Body of pancreas (tissue), 4 donors: ENCODE measurements at places on chromosomes 13 and 19.

- DNase-seq, result no peak
Observed at GRCh38 chr19:10968527-10969135, 7.8 kb downstream of the SMARCA4 start.

DNA sequence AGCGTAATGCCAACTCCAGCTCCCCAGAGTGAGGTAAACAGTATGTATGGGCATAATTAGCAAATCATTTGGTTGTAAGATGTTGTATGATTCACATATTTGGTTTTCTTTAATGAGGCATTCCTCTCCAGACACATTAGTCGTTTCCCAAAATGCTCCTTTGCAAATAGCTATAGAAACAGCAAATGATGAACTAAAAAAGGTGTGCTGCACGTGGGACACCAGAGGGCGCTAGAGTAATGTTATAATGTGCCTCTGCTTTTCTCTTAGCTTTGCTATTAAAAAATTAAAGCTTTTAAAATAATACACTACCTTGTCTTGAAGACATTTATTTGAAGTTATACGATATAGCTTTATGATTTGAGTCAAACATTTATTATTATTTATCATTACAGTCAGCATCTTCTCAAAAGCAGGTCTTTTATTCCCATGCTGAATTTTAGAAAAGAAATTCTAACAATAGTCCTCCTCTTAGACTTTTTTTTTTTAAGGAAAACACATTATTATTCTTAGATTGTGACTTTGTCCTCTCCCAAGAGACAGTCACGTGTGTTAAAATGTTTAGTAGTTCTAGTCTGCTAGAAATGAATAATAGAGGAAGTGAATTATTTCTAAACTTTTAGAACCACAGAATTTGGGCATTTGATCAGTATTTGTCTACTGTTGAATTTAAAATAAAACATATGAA lies 121.6 kb upstream of the FRY start:
- peak; percentile 63 for DNase-seq

DNA sequence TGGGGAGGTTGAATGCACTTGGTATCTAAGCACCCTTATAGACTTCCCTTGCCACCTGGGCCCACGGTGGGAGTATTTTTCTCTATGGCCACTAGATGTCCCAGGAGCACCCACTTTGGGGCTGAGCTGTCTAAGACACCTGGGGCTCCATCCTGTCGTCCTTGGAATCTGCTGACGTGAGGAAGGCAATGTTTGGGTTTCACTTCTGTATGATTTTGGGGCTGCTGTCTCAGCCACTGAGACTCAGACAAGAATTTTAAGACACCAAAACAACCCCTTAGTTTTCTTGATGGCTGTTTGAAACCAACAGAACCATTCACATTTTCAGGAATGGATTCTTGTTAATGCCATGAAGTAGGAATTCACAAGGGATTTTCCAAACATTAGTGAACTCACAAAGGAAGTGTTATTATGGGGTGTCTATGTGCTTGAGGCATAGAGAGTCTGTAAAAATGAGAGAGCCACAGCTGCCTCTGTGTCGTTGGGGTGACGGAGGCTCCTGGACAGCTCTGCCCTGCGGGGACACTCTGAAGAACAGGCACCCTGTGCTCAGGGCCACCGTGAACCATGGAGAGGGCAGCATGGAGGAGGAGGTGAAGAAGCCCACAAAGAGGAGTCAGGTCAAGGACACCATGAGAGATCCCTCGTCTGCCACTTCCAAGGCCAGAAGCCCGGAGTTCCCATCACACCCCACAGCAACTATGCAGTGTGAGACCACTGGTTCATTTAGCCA lies 106.8 kb upstream of the SPATA13 start:
- peak; percentile 82 for DNase-seq

DNA sequence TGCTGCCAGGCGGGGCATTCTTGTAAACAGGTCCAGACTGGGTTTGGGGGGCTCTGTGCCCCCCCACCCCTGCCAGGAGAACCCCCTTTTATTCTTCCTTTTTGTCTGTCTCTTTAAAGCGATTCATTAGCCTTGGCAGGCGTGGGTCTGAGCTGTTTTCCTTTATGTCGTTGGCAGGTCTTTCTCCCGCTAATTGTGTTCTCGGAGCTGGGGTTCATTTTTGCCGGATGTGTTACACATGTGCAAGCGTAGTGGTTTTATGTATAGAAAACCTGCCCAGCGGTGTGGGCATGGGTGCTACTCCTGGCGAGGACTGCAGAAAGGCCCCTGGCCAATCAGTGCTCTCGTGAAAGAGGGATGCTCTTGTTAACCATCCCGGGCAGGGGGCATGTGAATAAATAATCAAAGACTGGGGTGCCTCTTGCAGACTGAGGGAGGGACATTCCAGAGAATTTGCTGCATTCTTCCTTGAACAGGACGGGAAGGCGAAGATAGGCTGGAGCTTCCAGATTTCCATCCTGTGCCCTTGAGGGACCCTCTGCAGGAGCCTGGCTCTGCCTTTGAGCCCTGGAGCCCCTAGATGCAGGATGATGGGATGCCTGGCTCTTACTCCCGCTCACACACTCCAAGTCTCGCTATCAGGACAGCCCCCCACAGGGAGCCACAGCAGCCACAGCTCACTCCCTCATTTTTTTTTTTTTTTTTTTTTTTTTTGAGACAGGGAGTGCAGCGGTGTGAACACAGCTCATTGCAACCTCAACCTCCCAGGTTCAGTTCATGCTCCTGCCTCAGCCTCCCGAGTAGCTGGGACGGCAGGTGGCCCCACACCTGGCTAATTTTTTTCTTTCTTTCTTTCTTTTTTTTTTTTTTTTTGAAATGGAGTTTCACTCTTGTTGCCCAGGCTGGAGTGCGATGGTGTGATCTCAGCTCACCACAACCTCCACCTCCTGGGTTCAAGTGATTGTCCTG lies 14.1 kb downstream of the CARM1 start:
- DNase-seq, result no peak

GRCh38 chr13:33678084-33678483 lies 139.9 kb upstream of the RFC3 start:
- no peak for DNase-seq

DNA sequence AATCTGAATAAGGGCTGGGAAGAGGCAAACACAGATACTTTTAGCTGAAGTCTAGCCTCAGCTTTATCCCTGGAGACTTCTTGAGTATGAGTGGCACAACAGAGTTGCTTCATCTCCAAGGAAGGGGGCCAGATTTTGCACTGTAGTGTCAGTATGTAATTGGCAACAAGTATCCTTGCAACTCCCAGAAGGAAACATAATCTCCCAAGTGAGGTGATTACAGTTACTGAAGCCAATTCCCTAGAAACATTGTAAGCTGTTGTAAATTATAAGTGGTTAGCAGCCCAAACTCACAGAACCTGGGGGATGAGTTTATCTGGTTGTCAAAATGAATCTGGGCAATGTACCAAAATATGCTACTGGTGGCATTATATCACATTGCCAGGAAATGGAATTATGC lies 2065.7 kb upstream of the PCDH20 start:
- DNase-seq, result no peak

DNA sequence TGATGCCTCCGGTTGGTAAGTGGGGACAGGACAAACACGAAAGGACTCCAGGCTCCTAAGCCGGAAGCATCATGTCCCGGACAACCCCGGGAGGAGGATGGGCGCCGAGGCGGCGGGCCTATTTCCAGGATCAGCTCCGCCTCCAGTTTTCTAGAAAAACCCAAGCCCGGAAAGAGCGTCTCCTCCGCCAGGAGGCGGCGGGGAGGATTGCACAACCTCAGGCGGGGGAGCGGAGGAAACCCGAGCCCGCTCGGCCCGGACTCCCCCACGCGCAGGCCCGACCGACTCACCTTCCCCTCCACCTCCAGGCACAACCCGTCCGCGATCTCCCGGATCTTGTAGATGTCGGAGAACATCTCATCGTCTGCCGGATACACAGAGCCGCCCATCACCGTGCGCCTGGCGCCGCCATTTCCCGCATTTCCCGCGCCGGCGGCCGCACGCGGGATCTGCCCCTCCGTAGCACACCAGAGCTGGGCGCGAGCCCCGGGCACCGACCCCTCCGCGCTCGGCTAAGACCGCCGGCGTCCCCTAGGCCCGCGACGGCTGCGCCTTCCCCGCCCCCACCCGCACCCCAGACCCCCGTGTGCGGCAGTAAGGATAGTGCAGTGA lies 455 bp downstream of the TPT1 start:
- peak; percentile 89 for DNase-seq

DNA sequence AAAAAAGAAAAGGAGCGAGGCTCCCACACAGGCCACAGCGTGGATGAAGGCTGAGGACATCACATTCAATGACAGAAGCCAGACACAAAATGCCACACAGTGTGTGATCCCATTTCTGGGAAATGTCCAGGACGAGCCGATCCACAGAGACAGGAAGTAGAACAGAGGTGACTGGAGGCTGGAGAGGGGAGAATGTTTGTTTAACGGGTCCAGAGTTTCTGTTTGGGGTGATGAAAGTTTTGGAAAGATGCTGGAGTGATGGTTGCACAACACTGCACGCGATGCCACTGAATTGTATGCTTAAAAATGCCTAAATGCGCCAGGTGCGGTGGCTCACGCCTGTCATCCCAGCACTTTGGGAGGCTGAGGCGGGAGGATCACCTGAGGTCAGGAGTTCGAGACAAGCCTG lies 650 bp upstream of the FUT5 start:
- no peak for DNase-seq

DNA sequence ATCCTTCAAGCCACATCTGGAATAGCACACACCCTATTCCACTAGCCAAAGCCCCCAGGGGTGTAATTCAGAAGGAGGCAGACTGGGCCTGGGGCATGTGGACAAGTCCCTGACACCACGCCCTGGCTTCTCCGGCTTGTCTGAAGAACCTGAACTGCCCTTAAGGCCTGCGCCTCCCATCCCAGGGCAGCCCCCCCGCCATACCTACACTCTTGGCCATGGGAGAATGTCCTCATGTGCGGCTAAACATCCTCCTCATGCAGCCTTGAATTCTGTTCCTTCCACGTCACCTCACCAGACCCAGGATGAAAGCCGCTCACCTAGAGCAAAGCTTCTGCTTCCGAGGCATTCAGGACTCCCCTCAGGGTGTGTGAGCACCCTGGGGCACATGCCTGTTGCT lies 24.3 kb upstream of the POU2F2 start:
- no peak for DNase-seq

- DNase-seq, result no peak
Observed at GRCh38 chr13:111330066-111330610, 9.7 kb downstream of the TEX29 start.

DNA sequence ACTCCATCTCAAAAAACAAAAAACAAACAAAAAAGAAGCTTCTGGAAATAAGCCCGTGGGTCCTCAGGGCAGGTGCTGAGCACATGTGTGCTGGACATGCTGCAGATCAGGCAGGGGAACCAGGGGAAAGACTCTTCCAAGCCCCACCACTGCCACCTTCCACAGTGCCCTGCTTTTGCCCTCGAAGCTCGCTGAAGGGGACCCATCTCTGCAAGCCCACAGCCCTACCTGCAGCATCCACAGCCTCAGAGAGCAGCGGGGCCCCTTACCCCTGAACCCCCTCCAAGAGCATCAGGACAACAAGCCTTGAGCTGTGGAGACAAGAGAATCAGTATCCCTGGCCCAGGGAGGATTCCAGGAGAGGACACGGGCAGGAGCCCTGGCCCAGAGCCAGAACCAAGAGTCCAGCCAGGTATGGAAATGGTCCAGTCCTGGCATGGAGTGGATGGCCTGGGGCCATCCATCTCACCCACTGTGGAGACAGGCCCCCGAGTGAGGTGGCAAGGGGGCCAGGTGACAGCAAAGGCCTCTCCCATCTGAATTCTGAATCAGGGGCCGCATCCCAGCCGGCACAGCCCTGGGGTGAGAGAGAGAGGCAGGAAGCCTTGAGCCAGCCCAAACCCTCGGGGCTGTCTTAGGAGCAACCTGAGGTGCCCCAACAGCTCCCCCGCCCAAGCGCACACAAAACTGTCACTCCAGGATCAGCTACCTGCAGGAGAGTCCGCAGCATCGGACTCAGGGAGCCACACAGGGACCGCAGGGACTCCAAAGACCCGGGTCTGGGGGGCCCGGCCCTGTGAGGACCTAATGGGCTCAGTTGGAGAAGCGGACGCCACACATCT lies 51.8 kb upstream of the TPM4 start:
- DNase-seq, result no peak

DNA sequence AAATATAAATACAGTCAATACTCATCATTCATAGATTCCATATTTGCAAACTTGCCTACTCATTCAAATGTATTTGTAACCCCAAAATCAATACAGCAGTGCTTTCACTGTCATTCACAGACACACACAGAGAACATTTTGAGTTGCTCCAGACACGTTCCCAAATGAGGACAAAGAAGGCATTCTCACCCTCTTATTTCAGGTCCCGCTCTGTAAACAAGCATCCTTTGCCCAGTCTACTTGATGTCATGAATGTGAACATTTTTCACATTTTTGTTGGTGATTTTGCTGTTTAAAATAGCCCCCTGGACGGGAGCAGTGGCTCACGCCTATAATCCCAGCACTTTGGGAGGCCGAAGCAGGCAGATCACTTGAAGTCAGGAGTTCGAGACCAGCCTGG lies 15.5 kb downstream of the C19orf47 start:
- DNase-seq, result no peak

- no peak for DNase-seq
Observed at GRCh38 chr13:107234319-107235073, 666.6 kb upstream of the ARGLU1 start.

DNA sequence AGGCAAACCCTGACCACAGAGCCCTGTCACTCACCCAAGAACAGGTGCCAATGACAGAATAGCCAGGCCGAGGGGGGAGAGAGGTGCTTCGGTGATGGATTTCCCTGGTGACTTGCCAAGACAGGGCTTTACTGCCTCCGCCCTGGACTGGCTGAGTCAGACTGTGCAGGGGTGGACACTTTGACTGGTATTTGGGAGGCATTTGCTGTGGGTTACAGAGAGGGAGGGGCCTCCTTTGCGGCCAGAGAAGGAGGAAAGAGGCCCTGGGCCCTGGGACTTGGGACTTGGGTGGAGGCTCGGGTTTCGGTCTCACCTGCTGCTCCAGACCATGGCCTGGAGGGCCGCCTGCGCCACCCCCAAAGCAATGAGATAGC lies 4.6 kb upstream of the EPS8L1 start:
- peak; percentile 62 for DNase-seq

- DNase-seq, result no peak
Observed at GRCh38 chr19:4288091-4288777, 9.2 kb downstream of the SHD start.

DNA sequence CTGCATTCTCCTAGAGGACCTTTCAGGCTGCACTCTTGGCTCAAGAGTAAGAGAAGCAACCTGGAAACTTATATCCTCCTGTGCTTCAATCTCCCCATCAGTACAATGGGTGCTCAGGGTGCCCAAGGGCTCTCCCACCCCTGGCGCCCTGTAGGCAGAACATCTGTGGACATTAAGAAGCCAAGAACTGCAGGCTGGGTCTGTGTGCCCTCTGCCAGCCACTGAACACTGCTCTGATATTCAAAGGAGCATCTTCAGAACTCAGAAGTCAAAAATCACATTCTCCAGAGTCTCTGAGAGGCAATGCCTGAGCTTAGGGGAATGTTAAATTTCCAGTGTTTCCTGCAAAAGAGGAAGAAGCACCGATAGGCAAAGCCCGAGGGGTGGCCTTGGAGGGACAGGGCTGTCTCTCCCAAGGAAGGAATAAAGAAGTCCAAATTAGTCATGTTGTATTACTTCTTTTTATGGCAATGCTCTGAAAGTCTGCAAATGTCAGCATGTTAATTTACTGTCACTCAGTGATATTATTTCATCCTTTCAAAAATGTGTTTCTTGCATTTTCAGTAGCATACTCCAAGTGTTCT lies 88.1 kb downstream of the TSHZ3 start:
- no peak for DNase-seq
